ENCODE measurements at places on chromosomes 2 and 18.

DNA sequence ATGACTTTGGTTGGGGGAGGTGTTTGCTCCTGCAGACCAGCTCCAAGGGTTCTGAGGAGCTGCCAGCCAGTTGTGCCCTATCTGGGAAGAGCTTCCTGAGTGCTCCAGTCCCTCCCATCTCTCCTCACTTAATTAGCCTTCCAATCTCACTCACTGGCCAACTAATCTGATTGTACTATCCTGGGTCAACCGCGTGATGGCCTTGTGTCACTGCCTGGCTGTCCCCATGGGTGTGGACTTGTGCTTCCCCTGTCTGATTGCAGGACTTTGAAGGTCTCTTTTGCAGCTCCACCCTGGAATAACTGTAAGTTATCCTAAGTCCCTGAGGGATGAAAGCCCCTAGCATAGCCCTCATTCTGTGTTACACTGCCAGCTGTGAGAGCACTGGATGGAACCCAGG is 65.0 kb downstream of the SLC4A5 start:
- DNase-seq: no peak

- DNase-seq: no peak
These were observed 6.9 kb upstream of the GPR155 start for GRCh38 chr2:174493549-174494331.

DNA sequence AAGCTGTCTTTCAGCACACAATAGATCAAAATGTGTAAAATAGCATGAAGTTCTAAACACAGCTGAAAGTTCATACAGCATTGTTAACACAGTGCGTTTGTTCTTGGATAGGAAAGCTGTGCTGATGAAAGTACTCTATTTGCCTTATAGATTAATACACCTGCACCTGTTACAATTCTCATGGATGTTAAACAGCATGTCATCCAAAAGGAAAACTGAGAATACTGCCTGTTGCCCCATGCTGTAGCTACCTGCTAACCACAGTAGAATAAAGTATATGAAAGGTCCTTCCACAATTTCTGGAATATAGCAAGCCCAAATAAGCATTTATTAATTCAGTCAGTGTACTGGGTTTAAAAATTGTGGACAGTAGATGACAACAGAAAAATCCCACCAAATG is 166.7 kb upstream of the DTNA start:
- DNase-seq: no peak

DNA sequence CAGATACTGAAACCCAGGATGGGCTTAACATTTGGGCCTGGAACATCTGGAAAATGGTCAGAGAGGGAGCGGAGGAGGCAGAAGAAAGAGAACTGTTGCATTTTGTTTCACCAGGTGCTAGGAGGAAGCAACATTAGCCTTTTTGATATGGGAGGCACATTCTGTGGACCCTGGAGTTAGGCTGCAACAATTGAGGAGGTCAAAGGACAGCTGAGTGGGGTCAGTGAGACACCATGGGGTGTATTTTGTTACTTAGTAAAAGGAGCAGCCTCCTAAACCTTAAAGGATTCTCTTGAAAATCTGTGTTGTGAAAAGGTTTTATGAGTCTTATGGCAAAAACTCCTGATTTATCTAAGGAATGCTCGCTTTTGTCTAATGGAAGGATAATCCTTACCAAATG is 124.9 kb downstream of the GREB1L start:
- no peak for DNase-seq

Measured in LoVo (cell line).